ENCODE measurements at places on chromosomes 7 and 10.

DNA sequence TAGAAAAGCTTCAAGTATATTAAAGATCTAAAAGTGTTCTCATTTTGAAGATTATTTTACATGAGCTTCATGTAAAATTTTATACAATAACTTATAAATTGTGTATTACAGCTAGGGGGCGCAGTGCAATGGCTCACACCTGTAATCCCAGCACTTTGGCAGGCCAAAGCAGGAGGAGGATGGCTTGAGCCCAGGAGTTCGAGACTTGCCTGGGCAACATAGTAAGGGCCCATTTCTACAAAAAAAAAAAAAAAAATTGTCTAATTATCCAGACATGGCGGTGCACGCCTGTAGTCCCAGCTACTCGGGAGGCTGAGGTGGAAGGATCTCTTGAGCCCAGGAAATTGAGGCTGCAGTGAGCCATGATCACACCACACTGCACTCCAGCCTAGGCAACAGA is 16.6 kb downstream of the ACBD5 start:
- peak; percentile 45 for DNase-seq

DNA sequence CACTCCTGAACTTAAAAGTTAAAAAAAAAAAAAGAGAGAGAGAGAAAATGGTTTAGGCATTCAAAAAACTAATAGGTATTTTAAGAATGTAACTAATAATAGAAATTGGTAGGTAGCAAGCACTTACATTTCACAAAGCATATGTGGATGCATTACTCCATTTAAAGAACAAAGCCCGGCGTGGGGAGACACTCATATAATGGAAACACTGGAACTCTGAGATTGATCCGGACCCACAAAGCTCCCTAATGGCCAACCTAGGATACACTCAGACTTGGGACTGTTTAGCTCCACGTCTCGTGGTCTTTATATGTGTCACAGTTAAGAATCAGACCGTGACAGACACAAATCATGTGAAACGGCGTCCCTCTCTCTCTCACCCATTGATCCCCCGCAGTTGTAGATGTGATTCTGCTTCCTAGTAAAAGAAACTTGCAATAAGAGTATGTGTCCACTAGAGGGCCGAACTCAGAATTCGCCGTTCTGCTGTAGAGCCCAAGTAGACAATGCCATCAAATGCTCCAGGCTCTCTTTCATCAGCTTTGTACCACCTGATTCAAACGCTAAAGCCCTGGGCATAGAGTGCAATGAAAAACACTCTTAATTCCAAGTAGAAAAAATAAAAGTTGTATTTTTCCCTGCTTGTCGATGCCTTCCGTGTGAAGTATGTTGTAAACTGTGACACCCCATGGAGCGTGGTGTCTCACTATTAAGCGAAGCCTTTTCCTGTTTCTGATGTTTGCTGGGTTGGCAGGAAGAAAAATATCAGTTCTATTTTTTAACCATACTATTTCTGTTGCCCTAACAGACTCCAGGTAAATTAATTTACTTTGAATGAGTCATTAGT is 429.0 kb upstream of the MTPN start:
- DNase-seq = peak; percentile 76

DNA sequence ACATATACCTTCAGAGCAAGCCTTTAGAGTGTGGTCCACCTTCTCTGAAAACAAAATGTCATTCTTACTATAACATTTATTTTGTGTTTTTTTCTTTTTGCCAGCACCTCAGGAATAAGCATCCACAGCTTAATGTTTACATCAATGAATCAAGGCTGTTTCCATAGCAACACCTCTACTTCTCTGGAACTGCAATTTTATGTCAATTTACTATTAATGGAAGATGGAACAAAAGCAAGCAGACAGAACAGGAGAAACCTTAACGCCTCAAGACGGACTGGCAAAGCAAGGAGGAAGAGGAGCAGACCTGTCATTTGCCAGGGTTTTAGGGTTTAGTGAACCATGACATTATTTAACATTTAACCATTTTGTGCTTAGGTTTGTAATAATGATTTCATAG is 63.1 kb downstream of the PRR15 start:
- DNase-seq = no peak

DNA sequence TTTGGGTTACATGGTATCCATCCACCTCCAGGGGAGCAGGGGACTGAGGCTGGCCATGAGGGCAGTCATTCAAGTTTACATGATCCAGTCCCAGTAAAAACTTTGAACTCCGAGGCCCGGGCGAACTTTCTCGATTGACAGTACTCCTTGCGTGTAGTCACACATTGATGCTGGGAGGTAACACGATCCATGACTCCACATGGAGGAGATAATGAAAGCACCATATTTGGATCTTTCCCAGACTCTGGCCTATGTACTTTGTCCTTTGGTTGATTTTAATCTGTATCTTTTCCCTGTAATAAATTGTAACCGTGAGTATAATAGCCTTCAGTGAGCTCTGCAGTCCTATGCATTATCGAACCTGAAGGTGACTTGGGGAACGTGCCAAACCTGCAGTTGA is 401.6 kb downstream of the KCNMA1 start:
- no peak for DNase-seq

DNA sequence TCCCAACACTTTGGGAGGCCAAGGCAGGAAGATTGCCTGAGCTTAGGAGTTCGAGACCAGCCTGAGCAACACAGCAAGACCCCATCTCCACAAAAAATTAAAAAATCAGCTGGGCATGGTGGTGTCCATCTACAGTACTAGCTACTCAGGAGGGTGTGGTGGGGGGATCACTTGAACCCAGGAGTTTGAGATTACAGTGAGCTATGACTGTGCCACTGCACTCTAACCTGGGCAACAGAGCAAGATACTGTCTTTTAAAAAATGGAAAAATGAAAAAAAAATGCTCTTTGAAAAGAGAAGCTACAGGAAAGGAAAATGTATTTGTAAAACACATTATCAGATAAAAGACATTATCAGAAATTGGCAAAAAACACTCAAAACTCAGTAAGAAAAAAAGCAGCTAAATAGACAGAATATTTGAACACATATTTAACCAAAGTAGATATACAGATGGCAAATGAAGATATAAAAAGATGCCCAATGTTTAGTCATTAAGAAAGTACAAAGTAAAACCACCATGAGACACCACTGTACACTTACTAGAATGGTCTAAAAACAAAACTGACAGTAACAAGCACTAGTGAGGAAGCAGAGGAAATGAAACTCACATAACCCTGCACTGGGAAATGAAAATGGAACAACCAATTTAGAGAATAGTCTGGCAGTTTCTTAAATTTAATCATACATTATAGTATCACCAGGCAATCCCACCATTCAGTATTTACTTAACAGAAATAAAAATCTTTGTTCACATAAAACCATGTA is 40.5 kb downstream of the NRBF2 start:
- no peak for DNase-seq

GRCh38 chr10:6411436-6411835 is 168.6 kb downstream of the PRKCQ start:
- DNase-seq = no peak

- DNase-seq = no peak
Measured at GRCh38 chr10:84659027-84659426, 330.6 kb downstream of the CCSER2 start.

DNA sequence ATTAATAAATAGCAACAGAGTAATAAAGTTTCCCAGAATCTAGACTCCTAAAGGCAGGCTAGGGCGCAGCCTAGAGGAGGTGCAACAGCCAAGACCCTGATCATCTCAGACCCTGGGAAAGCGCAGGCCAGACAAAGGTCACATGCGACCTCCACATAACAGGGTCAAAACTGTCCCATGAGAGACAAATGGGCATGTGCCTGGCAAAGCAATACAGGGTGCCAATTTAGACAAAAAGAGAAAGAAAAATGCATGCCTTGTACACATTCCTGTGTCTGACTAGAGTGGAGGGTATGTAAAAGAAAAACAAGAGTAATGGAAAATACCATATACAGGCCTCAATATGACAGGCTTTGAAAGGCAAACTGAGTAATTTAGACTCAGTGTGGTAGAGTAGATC is 22.2 kb downstream of the MPP7 start:
- peak; percentile 81 for DNase-seq

- no peak for DNase-seq
Measured at GRCh38 chr7:124681946-124682345, 83.6 kb downstream of the GPR37 start.

DNA sequence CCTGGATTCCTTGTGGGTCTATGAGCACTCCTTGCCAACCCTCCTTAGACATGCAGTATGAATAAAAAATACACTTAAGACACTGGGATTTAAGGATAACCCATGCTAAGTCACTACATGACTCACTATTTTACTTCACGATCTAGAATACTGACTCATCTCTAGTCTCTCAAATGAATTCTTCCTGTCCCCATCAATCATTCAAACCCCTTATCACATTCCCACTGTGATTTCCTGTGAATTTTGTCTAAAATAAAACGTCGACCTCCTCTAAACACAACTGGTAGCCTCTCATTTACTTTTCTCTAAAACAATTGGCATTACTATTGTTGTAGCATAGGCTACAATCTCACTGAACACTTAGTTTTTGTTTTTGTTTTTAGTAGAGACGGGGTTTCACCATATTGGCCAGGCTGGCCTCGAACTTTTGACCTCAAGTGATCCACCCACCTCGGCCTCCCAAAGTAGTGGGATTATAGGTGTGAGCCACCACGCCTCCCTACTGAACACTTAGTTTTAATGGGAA is 3.9 kb upstream of the IQUB start:
- DNase-seq = peak; percentile 42

DNA sequence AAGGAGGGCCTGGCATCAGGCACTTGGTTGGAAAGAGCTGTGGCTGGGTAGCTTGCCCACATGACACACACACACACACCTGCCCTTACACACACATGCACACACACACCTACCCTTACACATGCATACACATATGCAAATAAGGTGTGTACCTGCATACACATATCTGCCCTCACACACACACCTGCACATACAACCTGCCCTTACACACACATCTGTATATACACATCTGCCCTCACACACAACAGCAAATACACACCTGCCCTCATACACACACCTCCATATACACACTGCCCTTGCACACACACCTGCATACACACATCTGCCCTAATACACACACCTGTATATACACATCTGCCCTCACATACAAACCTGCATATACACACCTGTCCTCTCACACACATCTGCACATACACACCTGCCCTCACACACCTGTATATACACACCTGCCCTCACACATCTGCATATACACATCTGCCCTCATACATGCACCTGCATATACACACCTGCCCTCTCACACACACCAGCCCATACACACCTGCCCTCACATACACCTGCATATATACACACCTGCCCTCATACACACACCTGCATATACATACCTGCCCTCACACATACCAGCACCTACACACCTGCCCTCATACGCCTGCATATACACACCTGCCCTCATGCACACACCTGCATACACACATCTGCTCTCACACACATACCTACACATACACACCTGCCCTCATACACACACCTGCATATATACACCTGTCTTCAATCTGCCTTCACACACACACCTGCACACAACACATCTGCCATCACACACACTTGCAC is 82.9 kb downstream of the GRID1 start:
- no peak for DNase-seq

DNA sequence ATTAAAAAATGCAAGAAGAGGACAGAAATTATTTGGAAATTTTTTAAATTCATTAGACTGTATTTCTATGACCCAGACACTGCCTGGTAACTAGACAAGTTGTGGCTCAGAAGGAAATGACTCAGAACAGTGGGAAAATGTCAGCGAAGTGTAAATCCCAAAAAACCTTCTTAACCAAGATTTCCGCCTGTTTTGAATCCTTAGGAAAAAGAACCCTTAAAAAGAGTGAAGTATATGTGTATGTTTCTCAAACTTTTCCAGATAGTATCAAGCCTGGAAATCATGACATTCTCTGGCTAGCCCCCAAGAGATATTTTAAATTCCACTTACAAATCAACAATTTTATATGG is 42.7 kb upstream of the PLXNA4 start:
- DNase-seq = peak; percentile 63

DNA sequence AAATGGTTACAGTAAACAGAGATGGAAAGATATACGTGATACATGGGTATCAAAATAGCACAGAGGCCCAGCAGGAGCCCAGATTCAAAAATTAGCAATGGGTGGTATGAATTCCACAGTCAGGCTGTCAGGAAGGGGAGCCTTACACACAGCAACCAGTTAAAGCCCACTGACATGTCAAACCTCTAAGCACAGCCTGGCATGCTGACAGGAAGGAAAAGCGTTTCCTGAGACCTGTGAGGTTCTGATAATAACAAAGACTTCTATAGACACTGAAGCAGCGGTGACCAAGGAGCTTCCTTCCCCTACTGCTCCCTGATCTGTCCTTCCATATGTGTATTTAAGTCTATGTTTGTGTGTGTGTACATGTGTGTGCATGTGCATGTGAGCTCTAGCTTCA is 89.9 kb downstream of the PHYHIPL start:
- DNase-seq = no peak

DNA sequence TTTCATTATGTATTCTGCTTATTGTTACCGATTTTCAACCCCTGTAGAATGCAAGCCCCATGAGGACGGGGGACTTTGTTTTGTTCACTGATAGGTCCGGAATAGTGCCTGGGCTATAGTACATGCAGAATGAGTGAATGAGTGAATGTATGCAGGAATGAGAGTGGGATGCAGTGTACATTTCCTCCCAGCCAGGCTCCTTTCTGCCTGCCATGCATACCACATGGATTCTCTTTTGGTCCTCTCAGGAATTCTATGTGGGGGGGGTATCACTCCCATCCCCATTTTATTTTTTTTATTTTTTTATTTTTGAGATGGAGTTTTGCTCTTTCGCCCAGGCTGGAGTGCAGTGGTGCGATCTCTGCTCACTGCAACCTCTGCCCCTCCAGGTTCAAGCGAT is 16.7 kb downstream of the TRIM56 start:
- peak; percentile 35 for DNase-seq

DNA sequence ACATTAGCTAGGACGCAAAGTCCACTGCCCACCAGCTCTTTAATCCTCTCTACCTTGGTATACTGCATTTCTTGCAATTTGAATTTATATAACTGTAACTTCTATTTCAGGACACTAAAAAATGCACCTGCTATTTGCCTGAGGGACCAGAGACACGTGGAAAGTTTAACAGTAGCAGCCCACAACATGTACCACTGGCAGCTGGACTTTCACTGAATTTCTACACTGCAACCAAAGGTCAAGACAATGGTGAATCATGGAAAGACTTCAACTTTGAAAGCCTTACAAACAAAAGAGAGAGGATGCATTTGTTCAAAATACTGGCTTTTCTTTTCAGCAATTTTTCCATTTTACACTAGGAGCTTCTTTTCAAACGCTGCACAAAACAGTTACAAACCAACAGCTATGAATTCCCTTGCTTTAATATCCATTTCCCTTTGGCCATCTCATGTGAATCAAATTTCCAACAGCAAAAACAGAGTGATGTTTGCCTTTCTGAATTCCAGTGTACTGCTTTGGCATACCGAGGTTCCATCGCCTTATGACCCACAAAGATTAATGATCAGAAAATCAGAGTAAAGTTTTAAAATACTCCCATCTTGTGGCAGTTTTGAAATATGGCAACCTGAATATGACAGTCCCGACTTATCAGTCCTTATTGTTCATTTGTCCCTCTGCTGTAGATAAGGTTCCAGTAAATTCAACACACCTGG is 29.9 kb upstream of the HNRNPH3 start:
- DNase-seq = peak; percentile 63
